ENCODE measurements at places on chromosomes 5 and 9. TPM values are rescaled to one million over a fixed set of nuclear protein-coding genes. Genes with fewer than 3 reads are reported as not detected.
A peak's percentile ranks its signal among the peaks of the same experiment; 100 is the strongest.

The RNF183 gene
- total RNA-seq, result not detected

- H3K4me3 ChIP-seq, result no peak overlapping the region
- no peaks in the 10 kb centered on the region for H3K36me3 ChIP-seq
- H3K4me1 ChIP-seq, result no peaks in the 10 kb centered on the region
- H3K27me3 ChIP-seq, result no peaks in the 10 kb centered on the region
These were observed 276.3 kb downstream of the PSAT1 start for GRCh38 chr9:78573205-78573604.

- DNase-seq, result peak; percentile 50
- H3K27ac ChIP-seq, result no peak within 1 kb of the TSS
- no peak within 1 kb of the TSS for H3K4me3 ChIP-seq
- no peaks in the 10 kb centered on the region for H3K36me3 ChIP-seq
- H3K4me1 ChIP-seq, result no peaks in the 10 kb centered on the region
These were observed at the start of gene PCAT7 for GRCh38 chr9:94554439-94555331. TSS of gene PCAT7 (plus strand) at chr9:94555083.

The PTAR1 gene
- 41.6 TPM for total RNA-seq

The GFRA3 gene
- total RNA-seq, result not detected

- DNase-seq, result peak; percentile 30
- H3K4me3 ChIP-seq, result peak overlapping the region; percentile 84
- peaks cover 20% of the 10 kb centered on the region for H3K27me3 ChIP-seq
- H3K36me3 ChIP-seq, result no peaks in the 10 kb centered on the region
- H3K27ac ChIP-seq, result no peak overlapping the region
These were observed 1.2 kb downstream of the ANKRD33B start for GRCh38 chr5:10564838-10565784.

The ENTREP1 gene
- not detected for total RNA-seq

GRCh38 chr9:90073186-90073945, 468.6 kb downstream of the GADD45G start:
- H3K4me3 ChIP-seq, result no peak overlapping the region
- peaks cover 5% of the 10 kb centered on the region for H3K4me1 ChIP-seq
- peaks cover 25% of the 10 kb centered on the region for H3K27me3 ChIP-seq
- no peaks in the 10 kb centered on the region for H3K36me3 ChIP-seq
- no peak overlapping the region for H3K27ac ChIP-seq

The SEMA5A gene
- total RNA-seq, result not detected

- H3K36me3 ChIP-seq, result peaks cover 5% of the 10 kb centered on the region
- no peak for DNase-seq
- no peak overlapping the region for H3K4me3 ChIP-seq
- H3K4me1 ChIP-seq, result peaks cover 33% of the 10 kb centered on the region
- no peaks in the 10 kb centered on the region for H3K27me3 ChIP-seq
These were observed 44.6 kb downstream of the POC5 start for GRCh38 chr5:75672616-75673015.

The NXNL2 gene
- total RNA-seq, result not detected

DNA sequence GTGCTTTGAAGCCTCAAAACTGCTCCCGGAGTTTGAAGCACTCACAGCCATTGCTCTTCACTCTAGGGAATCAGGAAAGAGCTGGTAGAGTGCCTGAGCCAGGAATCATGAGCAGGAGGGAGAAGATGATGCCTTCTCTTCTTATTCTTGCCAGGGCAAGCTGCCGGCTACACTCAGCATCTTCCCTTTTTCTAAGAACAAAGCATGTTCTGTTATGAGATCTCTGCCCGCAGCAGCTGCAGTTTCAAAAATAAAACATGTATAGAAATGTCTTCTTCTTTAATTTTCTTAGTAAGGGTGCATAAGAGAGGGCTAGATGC, 57.9 kb upstream of the RICTOR start:
- no peak for DNase-seq
- H3K4me3 ChIP-seq, result no peak overlapping the region
- H3K27me3 ChIP-seq, result no peaks in the 10 kb centered on the region
- H3K36me3 ChIP-seq, result peaks cover 36% of the 10 kb centered on the region
- H3K27ac ChIP-seq, result peak overlapping the region; percentile 62

The RETREG1 gene
- 20.0 TPM for total RNA-seq

The PCYOX1L gene
- 21.0 TPM for total RNA-seq

DNA sequence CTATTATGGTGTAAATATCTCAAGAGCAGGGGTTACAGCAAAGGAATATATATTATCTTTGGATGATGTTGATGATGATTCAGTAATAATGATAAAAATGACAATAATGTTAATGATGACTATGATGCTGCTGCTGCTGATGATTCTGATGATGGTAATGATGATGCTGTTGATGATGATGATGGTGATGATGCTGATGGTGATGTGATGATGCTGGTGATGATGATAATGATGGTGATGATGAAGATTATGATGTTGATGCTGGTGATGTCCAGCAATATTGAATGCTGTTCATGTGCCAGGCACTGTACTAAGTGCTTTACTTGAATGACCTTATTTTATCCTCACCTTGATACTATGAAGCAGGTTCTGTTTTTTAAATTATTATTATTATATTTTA, 226.0 kb upstream of the ANKH start:
- no peaks in the 10 kb centered on the region for H3K27me3 ChIP-seq
- no peaks in the 10 kb centered on the region for H3K36me3 ChIP-seq
- no peaks in the 10 kb centered on the region for H3K4me1 ChIP-seq
- no peak overlapping the region for H3K4me3 ChIP-seq
- H3K27ac ChIP-seq, result no peak overlapping the region

DNA sequence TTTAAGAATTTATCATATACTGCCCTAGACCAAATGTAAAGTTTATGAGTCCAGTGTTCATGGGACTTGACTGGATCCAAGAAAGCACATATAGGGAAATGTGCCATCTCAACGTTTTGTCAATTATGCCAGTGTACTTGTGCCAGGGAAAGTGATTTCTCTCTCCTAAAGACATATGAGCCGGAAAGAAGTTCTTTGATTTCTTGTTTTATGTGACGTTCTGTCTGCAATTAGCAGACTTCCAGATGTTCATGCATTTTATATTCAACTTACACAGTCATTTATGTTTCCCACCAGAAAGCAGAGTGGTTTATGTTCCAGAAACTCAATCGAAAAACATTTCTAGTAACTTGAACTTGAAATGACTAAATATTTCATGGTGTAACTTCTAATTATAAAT, 203.8 kb downstream of the FAM170A start:
- no peaks in the 10 kb centered on the region for H3K36me3 ChIP-seq
- H3K4me3 ChIP-seq, result no peak overlapping the region
- no peaks in the 10 kb centered on the region for H3K27me3 ChIP-seq
- H3K4me1 ChIP-seq, result no peaks in the 10 kb centered on the region

DNA sequence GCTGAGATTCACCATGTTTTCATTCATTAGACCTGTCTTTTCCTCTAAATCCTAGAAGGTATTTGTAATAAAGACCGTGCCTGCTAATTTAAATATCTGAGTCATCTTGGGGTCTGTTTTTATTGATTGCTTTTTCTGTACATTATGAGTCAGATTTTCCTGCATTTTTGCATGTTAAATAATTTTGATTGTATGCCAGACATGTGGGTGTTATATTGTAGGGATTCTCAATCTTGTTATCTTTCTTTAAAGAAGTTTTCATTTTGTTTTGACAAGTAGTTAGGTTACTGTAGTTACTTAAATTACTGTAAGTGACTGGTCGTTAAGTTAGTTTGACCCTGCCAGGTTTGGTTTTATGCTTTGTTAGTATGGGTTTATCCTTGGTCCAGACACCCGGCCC, 35.1 kb downstream of the EXOSC2 start:
- DNase-seq, result no peak
- H3K27me3 ChIP-seq, result no peaks in the 10 kb centered on the region
- peaks cover 6% of the 10 kb centered on the region for H3K36me3 ChIP-seq

The FOXE1 gene
- 0.10 TPM for total RNA-seq

- no peak overlapping the region for H3K4me3 ChIP-seq
- H3K27me3 ChIP-seq, result peaks cover 2% of the 10 kb centered on the region
- no peak overlapping the region for H3K27ac ChIP-seq
- H3K4me1 ChIP-seq, result no peaks in the 10 kb centered on the region
- DNase-seq, result no peak
These were observed 24.3 kb downstream of the GLT6D1 start for GRCh38 chr9:135614821-135615665.

The SLC34A3 gene
- not detected for total RNA-seq

The MEIKIN gene
- 1.9 TPM for total RNA-seq

- H3K4me3 ChIP-seq, result no peak overlapping the region
- no peak for DNase-seq
- H3K27me3 ChIP-seq, result no peaks in the 10 kb centered on the region
- peaks cover 58% of the 10 kb centered on the region for H3K36me3 ChIP-seq
These were observed 26.6 kb downstream of the ERAP2 start for GRCh38 chr5:96902876-96903275.

- no peak overlapping the region for H3K4me3 ChIP-seq
- no peaks in the 10 kb centered on the region for H3K27me3 ChIP-seq
- DNase-seq, result no peak
- no peaks in the 10 kb centered on the region for H3K36me3 ChIP-seq
These were observed 137.6 kb upstream of the MAP3K1 start for GRCh38 chr5:56677690-56678305.

The CDC20B gene
- total RNA-seq, result not detected

GRCh38 chr9:2781336-2781735, 62.6 kb downstream of the PUM3 start:
- H3K27me3 ChIP-seq, result no peaks in the 10 kb centered on the region
- H3K4me3 ChIP-seq, result no peak overlapping the region
- no peak for DNase-seq
- H3K4me1 ChIP-seq, result no peaks in the 10 kb centered on the region

DNA sequence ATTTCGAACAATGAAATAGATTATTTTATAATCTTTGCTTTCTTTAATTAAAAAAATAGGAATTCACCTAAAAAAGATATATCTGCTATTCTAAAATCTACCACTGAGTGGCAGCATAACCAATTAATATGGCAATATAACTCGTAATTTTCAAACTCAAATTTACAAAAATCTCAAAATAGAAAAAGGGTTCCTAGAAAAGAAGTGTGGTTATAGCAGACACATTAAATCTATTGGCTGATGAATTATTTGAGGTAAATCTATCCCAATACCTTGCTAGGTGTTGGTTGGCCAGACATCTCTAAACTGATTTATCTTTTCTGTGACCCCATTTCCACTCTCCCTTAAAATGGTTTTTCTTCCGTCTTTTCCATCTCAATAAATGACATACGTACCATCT, 30.2 kb upstream of the NRG2 start:
- H3K27ac ChIP-seq, result no peak overlapping the region
- DNase-seq, result no peak
- no peak overlapping the region for H3K4me3 ChIP-seq
- no peaks in the 10 kb centered on the region for H3K36me3 ChIP-seq
- peaks cover 3% of the 10 kb centered on the region for H3K27me3 ChIP-seq
